ENCODE measurements at places on chromosomes 7 and 10.
A peak's percentile ranks its signal among the peaks of the same experiment; 100 is the strongest.

DNA sequence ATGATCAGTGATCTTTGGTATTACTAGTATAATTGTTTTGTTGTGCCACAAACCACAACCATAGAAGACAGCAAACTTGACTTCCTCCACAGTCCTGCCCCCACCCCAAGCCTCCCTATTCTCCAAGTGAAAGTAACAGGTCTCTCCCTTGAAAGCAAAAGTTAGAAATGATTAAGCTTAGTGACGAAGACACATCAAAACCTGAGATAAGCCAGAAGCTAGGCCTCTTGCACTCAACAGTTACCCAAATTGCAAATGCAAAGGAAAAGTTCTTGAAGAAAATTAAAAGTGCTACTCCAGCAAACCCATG, 7.5 kb downstream of the SAR1A start:
- no peak for DNase-seq

GRCh38 chr10:122034149-122034756, 45.3 kb downstream of the TACC2 start:
- DNase-seq, result no peak

- DNase-seq, result no peak
Observed at GRCh38 chr7:81833401-81833800, 63.6 kb upstream of the HGF start.

GRCh38 chr7:77765906-77766800, 32.1 kb downstream of the TMEM60 start:
- no peak for DNase-seq

- no peak for DNase-seq
Observed at GRCh38 chr7:39952803-39953202, 2.7 kb downstream of the CDK13 start.

GRCh38 chr7:155684543-155684942, 40.1 kb downstream of the RBM33 start:
- no peak for DNase-seq

DNA sequence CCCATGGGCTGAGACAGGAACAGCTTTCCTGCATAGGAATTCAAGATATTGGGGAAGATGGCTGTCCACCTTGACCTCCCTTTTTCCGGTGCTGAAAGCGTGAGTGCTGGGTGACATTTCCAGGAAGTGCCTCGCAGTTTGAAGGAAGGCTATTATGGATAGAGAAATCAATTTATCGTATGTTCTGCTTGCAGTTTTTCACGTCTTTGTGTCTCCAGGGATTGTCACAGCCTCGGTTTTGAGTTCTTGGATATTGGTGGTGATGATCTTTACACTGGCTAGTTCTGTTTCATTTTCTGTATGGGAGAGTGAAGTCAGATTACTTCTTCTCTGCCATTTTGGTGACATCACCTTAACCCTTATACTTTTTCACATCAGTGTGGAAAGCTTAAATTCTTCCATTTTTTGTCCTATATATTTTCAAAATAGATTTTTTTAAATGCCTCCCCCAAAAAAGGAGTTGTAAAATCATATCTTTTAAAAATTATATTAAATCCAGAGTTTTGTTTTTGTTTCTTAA, 102.5 kb upstream of the APBB1IP start:
- DNase-seq, result no peak

- no peak for DNase-seq
Observed at GRCh38 chr7:147492606-147493005, 1098.0 kb upstream of the C7orf33 start.

GRCh38 chr7:11492307-11492706, 339.7 kb downstream of the THSD7A start:
- DNase-seq, result no peak

- no peak for DNase-seq
Observed at GRCh38 chr10:3485057-3485686, 299.8 kb downstream of the KLF6 start.

GRCh38 chr10:35456784-35457183, 120.5 kb downstream of the CCNY start:
- DNase-seq, result no peak

DNA sequence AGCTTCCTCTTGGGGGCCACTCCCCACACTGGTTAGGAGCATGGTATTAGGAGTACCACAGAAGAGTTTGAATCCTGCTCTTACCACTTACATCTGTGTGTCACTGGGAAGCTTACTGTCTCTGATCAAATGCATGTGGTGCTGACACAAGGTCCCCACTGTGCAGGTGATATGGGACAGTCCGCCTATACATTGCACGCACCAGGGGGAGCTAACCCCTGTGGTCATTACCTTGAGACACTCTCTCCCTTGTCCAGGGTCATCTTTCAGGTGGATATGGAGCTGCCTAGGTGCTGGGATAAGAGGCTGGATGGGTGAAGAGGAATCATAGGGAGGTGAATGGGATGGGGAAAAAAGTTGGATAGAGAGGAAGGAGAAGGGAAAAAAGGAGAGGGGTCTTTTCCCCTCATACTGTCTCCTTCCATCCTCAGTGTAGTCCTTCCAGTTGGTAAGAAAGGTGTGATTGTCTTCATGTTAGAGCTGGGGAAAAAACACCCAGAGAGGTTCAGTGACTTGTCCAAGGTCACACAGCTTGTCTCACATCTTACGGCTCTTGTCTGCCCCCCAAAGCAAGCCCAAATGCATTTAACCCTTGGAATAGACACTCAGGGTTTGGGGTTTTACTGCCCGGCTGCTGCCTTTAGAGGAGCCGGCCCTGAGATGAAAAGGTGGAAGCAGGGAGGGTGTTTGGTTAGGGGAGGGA, 125.9 kb downstream of the CDH23 start:
- DNase-seq, result no peak

DNA sequence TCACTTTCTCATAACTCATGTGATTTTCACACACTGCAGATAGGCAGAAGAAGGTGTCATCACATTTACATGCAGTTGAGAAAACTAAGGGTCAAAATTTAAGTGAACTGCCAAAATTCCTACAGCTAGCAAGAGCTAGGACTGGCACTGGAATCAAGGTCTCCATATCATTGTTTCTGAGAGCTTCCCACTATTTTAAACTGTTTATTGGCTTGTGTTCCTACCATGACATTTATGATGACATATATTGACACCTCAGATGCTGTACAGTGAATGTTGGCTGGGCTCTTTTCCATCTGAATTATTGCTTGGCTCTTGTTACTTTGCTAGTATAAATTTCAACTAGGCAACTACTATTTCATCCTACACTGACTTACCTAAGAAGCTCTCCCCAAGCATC, 2.0 kb downstream of the THSD7A start:
- DNase-seq, result no peak

- peak; percentile 66 for DNase-seq
Observed at GRCh38 chr10:59346321-59346720, 16.0 kb downstream of the FAM13C start.

DNA sequence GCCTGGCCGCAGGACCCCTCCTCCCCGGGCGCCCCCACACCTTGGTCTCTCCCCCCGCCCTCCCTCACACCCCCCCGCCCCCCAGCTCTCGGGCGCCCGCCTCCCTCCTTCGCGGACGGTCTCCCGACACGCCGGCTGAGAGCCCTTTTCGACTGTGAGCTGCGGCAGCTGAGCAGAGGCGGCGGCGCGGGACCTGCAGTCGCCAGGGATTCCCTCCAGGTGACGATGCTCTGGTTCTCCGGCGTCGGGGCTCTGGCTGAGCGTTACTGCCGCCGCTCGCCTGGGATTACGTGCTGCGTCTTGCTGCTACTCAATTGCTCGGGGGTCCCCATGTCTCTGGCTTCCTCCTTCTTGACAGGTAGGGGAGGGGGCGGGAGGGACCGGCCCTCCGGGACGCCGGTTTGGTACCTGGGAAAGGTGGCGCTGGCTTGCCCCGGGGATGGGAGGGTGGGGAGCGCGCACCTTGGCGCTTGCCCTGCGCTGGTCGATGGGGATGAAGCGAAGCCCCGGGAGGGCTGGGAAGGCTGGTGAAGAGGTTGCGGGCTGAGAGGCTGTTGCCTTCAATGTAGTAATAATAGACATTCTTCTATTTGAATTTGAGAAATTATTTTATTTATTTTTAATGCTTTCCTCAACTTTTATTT, at the start of gene BMPER:
Gene BMPER (plus strand): TSS at position 151 of the 644 bp plus-strand sequence. CDS start 75 bp downstream, at position 226.
- no peak for DNase-seq

- no peak for DNase-seq
Observed at GRCh38 chr7:43888993-43889945, 17.1 kb downstream of the URGCP start.

DNA sequence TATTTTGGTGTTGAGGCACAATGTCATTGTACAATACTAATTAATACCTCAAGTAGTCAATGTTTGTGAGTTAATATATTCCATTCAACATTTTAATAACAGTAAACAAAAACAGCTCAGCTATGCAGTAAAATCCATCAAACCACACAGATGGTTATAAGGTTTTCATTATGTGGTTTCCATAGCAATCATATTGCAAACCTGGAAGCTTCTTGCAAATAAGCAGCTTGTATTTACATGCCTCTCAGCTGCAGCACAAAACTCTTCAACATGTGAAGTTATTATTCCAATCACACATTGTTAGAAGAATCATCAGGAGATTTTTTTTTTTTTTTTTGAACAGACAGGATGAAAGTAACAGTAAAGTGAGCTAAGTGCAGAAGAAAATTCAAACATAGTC, 170.2 kb downstream of the SKAP2 start:
- DNase-seq, result peak; percentile 95

GRCh38 chr7:95974108-95974507, 201.8 kb downstream of the DYNC1I1 start:
- DNase-seq, result no peak

DNA sequence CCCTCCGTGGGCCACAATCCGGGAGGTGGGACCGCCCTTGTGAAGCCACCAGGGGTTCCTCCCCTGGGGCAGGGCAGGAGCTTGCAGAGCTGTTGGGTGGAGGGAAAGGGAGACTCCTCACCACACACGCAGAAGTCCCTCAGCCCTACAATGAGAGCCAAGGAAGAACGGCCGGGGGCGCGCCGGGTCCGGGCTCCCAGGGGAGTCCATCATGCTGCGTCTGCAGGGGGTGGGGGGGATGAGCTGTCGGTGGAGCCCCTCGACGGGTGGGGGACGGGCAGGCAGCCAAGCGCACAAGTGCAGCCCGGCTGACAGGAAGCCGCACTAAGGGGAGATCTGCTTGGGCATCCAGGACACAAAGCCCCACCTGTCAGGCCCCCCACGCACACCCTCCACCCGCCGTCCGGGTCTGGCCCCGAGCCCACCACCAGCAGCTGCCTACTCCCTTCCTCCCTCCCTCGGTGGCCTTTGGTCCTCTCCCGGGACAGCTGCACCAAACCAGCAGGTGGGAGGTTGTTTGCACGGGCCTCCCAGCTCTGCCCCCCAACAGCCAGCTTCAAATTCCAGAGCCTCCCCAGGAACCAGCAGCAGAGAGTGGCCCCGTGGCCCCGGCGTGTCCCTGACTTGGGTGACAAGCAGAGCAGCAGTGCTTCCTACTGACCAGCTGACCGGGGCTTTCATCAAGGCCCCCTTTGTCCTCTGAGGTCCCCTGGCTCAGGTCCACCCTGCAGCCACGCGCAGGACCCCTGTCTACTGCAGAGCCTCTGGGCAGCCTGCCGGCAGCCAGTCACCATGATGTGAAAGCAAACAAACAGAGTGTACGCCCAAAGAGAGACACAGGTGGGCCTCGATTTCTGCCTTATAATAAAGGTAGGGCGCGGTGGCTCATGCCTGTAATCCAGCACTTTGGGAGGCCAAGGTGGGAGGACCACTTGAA, 50.3 kb downstream of the HIP1 start:
- DNase-seq, result no peak

- DNase-seq, result no peak
Observed at GRCh38 chr7:158114056-158114850, 473.4 kb downstream of the PTPRN2 start.

GRCh38 chr10:3263082-3263481, 90.5 kb upstream of the PITRM1 start:
- DNase-seq, result no peak

- peak; percentile 13 for DNase-seq
Observed at GRCh38 chr10:19929506-19930140, 113.4 kb downstream of the PLXDC2 start.

DNA sequence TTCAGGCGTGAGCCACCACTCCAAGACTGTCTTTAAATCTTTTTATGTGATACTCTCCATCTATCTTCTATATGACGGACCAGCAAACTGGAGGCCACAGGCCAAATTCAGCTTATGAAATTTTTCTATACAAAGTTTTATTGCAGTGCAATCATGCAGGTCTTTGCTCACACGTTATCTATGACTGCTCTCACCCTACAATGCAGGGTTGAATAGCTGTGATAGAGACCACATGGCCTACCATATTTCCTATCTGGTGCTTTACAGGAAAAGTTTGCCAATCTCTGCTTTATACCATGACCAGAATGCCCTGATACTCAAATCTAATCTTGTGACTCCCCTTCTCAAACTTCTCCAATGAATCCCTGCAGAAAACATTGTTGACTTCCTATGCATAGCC, 89.5 kb upstream of the ACBD5 start:
- no peak for DNase-seq

GRCh38 chr7:128792471-128793180, 858 bp downstream of the CCDC136 start:
- DNase-seq, result no peak

GRCh38 chr7:2205036-2205780, 27.5 kb downstream of the MAD1L1 start:
- DNase-seq, result no peak

GRCh38 chr10:15122477-15123030, 25.4 kb downstream of the RPP38 start:
- no peak for DNase-seq

- DNase-seq, result no peak
Observed at GRCh38 chr10:75904499-75905283, 473.3 kb downstream of the LRMDA start.

- no peak for DNase-seq
Observed at GRCh38 chr7:69871213-69871885, 273.1 kb downstream of the AUTS2 start.

All from skin of body (tissue), 3 donors.